HCT116 (cell line): ENCODE measurements at places on chromosomes 7 and 10. TPM values are rescaled to one million over a fixed set of nuclear protein-coding genes. Genes with fewer than 3 reads are reported as not detected.

NPSR1 gene
- total RNA-seq = not detected

DNA sequence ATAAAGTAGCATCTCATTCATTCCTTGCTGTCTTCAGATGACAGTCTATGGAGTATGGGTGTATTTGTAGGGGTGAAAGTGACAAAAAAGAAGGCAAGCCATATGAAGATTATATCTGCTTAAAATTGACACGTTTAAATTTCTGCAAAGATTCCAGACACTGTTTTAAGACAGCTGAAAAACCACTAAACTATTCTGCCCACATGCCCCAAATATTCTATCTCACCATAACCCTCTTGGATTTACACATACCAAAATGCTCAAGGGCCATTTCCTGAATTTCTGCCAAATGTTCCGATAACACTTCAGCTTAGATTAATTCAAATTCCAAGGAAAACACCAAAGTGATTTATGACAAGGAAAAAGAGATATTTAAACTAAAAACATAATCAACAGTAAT, 99.9 kb upstream of the IL6 start:
- no peak for DNase-seq

- no peak for DNase-seq
These were observed 138.3 kb downstream of the EGFR start for GRCh38 chr7:55156919-55157763.

DNA sequence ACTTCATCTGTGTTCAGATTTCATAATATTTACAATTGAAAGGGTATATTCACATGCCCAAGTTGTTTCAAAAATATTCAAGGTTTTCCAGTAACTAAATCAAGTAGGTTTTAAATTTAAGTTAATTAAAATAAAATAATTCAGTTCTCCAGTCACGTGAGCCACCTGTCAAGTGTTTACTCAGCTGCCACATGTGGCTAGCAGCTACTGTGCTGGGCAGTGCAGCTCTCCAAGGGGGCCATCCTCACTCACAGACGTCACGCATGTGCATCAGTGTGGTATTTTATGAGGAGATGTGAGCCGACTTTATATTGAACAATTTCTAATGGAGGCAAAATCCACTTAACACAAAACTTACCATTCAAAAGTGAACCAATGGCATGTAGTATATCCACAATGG, 69.7 kb upstream of the CAMK2B start:
- no peak for DNase-seq

DNA sequence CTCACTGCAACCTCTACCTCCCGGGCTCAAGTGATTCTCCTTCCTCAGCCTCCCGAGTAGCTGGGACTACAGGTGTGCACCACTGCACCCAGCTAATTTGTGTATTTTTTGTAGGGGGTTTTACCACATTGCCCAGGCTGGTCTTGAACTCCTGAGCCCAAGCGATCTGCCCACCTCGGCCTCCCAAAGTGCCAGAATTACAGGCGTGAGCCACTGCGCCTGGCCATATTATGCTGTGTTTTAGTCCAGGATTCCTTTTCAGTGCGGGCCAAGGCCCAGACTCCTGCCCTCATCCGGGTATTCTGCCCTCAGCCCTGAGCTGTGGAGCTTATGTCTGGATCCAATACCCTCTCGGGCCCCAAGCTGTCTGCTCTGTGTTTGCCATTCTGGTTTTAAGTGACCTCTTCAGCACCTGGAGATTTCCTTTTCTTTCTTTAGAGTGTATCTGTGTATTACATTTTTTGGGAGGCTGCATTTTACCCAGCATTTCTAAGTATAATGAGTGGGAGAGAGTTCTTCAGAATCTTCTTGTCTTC, 114.9 kb downstream of the BUB3 start:
- no peak for DNase-seq

DNA sequence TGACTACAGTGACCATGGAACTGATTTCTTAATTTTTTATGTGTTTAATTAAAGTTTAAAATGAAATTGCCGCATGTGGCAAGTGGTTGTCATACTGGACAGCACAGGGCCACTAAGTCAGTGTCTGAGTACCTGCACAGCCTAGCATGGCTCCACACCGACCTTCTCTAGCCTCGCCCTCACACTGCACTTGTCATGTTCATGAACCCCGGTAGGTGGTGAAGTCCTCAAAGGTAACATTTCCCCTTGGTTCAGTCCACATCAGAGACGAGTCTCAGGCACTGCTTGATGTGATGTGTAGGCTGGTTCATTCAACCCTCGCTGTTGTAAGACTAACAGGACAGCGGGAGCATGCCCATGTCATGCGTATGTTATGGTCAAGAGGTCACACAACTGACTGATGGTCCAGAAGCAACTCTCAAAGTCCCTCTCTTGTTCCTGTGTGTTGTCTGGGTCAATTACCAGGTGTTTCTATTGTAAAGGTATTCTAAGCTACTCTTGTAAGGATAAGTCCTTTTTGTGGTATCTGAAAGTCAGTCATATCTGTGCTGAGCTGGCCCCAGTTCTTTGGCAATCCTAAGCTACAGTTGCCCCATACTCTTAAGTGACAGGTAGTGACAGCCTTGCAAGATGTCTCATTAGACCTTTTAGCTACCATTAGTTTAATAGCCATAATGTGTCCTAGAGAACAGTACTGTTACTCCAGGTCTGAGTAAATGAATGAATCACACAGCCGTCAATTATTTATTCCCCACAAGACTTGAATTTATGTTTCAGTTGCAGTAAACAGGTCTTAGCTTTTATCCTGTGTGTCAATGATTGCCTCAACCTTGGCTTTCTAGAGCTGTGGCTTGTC, 32.9 kb upstream of the ZC3HAV1L start:
- no peak for DNase-seq

DNA sequence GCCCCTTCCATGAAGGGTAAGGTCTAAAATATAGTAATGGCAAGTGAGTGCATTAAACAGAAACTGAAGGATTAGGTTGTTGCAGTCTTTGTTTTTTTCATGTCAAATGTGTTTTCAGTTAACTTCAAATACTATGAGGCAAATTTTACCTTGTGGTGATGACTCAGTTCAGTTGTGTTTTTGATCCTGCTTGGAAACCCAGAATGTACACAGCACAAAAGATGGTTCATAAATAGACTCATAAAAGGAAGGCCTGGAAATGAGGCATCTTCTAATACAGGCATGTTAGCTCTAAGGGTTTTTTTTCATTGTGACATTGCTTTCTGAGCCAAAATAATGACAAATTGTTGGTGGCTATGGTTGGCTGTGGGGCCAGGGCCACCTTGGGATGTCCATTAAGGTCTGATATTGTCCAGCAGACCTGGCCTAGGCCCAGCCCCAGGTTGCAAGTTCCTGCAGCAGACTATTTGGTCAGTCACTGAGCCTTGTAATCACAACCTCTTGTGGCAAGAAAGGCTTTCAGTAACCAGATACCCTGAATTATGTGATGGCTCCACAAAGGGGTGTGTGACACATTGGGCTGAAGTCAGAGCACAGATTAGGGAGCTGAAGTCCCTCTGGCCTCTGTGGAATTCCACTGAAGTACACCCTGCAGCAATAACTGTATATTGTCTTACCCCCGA, 69.0 kb upstream of the SAMD8 start:
- no peak for DNase-seq

DNA sequence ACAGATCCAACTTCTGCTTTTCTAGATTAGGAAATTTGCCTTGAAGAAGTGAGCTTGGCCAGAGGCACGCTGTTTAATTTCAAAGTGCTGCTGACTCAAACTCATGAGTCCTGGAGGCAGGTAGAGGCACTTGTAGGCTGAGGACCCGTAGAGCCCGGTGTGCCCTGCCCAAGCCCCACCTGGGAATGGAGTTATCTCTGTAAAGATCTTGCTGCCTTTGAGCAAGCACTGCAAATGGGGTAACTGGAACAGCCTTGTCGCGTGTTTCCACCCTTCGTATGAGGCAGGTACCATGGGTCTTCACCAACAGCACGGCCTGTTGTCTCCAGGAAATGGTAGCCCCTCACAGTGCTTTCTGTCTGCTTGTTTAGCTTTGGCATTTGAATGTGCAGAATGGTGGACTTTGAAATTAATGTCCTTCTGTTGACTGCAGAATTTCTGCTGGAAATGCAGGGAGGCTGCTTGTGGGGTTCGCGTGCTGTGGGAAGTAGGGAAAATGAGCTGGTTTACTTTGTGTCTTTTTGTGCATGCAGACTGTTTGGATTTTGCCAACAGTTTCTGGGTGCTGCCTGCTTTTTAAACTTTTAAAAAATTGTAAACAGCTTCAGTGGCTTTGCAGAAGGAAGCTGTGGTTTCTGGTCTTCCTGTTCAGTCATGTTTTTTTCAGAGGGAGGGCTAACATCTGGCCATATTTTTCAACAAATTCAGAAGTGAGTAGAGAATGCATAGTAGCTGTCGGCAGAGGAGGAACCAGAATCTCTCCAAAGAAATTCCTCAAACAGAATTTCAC, 27.2 kb downstream of the CCM2 start:
- DNase-seq = no peak
